ENCODE measurements at places on chromosomes 2 and 18.

- no peak for DNase-seq
Measured at GRCh38 chr2:71778936-71779773, 325.8 kb downstream of the DYSF start.

DNA sequence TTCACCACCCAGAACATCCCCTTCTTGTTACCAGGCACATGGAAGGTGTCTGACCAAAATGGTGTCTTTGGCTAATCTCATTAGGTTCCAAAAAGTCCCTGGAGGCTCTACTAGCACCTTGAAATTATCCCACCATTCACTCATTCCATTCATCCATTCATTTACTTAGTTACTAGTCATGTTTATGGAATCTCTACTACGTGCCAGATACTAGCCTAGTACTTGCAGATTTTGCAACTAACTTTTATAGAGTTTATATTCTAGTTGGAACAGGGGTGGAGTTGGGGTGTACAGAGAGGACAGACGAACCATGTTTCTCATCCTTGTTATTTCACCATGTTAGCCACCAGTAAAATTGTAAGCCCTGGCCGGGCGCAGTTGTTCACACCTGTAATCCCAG is 4.0 kb upstream of the NOP58 start:
- DNase-seq, result no peak

- no peak for DNase-seq
Measured at GRCh38 chr2:103739186-103739585, 977.4 kb downstream of the TMEM182 start.

DNA sequence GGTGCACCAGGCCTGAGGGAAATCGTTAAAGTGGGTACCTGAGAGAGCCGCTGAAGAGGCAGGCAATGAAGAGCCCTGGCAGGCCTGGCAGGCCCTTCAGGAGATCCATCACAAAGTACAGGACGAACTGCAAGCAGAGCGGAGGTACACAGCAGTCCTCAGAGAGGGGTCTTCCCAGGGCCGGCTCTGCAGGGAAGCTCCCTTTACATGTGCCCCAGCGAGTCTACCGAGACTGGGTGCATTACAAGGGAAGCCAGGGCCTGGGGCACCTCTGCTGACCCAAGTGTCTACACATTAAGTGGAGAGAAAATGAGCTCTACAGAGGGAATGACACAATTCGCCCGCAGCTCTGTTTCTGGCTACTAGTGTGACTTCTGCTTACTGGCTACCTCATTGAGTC is 8.1 kb upstream of the ATRAID start:
- no peak for DNase-seq

DNA sequence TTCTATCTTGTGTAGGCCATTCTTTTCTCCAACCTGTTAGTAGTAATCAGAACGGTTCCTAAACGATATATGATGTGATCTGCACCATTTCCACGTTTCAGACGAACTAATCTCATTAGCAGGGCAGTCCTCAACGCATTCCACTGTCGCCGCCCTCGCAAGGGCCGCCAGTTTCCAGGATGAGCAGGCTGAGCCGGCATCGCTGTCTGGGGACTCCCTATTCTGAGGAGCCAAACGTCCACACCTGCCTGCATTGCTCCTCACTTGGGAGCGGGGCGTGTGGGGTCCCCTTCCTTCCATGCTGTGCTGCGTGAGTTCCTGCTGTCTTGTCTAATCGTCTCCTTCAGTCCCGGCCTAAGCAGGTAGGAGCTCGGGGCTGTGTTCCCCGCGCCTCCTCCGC is 76.6 kb downstream of the PSMG2 start:
- DNase-seq, result no peak

DNA sequence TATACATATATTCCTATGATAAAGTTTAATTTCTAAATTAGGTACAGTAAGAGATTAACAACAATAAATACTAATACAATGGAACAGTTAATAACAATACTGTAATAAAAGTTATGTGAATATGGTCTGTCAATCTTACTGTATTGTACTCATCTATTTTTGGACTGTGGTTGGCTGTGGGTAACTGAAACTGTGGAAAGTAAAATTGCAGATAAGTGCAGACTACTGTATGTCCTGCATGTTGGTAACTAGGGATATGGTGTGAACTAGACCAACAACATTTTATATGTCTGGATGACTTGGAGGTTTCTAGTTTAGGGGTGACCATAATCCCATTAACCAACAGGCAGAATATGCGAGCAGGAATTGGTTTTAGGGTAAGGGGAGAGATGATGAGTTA is 23.3 kb downstream of the PHLPP1 start:
- DNase-seq, result no peak

GRCh38 chr2:190088917-190089316 is 26.4 kb upstream of the MSTN start:
- DNase-seq, result peak; percentile 30

GRCh38 chr2:219327719-219328118 is 4.8 kb downstream of the RESP18 start:
- DNase-seq, result no peak

DNA sequence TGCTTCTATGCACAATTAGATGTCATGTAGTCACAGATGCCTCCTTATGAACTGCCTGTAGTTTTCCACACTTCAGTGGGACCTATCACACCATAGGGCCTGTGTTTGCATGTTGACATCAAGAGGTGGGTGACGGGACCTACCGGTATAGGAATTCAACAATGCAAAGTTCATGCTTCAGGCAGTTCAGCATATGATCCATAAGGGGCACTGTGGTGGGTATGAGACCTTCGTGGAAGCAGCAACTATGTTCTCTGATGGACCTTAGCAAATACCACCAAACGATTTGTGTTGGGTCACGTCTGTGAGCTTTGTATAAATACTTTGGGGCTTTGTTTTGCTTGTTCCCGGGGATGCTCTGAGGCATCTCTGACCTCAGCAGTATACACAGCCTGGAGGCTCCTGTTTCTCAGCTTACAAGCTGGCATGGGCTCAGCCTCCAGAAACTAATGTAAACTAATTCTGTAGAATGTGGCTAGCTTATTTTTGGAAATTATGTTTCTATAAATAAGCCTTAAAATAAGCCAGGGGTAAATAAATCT is 111.6 kb downstream of the DTNA start:
- no peak for DNase-seq

GRCh38 chr18:36633961-36634412 is 194.8 kb downstream of the TPGS2 start:
- DNase-seq, result no peak

DNA sequence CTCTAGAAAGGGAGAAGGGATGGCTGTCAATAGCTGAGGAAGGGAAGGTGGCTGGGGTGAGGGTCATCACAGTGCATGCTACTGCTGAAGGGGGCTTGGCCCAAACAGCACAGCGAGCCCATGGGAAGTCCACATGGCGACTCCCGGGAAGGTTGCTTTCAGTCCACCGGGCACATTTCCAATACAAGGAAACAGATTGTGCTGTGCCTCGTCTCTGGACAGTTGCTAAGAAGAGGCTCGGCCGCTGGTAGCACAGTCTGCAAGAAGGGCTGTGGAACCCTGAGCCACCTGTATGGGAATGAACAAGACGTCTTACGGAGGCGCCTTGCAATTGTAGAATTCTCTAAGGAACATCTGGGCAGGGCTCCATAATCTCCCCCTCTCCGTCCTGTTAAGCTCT is 123.1 kb downstream of the CELF4 start:
- no peak for DNase-seq

GRCh38 chr2:233708942-233709341 is 3.8 kb upstream of the UGT1A5 start:
- DNase-seq, result no peak

- DNase-seq, result no peak
Measured at GRCh38 chr2:226669249-226669648, 130.4 kb downstream of the IRS1 start.

GRCh38 chr2:84781942-84782716 is 98.8 kb downstream of the TRABD2A start:
- peak; percentile 59 for DNase-seq

DNA sequence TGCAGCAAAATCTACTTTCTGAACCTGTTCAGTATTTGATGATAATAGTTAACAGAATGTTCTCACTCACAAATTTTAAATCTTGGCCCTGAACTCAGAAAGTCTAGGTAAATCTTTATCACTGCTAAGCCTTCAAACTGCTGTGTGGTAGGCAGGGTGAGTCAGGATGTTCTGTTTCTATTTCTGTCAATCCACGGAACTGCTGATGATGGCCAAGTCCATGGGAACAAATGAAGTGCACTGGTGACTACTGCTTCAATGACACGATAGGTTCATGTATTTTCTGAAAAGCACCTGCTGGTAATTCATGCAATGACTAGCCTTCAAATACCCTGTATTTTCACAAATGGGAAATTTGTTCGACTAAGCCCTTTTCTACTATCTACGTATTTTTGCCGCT is 14.2 kb downstream of the NIFK start:
- DNase-seq, result no peak

DNA sequence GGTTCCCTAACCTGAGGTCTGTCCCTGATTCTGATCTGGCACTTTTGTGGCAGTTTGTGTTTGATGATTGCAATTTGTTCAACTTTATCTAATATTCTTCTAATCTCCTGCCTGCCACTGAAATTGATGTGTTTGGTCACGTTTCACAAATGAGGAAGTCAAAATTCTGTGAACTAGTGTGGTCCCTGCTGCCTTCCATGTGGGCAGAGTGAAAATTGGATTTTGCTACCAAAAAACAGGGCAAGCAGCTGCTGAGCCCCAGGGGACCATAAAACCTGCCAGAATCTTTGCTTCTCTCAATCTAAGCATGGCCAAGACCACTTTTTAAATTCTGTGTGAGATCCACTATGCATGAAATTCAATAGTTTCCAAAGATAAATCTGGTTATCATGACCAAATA is 195.5 kb upstream of the CYRIA start:
- DNase-seq, result no peak

DNA sequence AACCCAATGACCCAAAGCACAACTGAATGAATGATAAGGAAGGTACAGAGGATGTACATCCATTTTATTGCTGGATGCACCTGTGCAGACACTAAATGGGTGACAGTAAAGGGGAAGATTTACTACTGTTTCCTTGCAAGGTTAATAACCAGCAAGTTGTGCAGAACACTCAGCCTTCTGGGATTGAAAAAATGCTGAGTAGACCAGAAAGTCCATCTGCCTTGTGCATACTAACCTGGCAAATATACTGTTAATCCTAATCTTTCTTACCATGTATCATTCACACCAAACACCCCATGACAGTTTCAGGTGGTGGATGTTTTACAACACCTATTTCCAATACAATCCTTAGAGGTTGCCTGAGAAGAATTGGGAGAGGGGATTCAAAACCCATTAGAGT is 814.1 kb upstream of the NRXN1 start:
- no peak for DNase-seq

DNA sequence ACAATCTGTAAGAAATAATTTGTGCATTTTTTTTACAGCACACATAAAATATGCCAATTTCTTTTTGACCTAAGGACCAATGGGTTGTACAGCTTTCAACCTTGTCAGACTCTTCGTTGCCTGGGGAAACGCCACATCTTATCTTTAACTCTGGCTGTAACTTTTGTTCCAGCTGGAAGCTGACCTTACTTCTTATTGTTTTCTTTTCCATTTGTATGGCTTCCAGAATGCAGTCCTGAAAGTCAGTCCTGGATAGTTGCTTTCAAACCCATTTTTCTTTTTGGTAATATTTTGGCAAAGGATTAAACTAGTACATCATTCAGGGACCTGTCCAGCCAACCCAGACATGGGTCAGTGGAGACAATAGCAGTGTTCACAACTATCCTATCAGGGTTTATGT is 686.5 kb upstream of the CDH2 start:
- DNase-seq, result no peak

DNA sequence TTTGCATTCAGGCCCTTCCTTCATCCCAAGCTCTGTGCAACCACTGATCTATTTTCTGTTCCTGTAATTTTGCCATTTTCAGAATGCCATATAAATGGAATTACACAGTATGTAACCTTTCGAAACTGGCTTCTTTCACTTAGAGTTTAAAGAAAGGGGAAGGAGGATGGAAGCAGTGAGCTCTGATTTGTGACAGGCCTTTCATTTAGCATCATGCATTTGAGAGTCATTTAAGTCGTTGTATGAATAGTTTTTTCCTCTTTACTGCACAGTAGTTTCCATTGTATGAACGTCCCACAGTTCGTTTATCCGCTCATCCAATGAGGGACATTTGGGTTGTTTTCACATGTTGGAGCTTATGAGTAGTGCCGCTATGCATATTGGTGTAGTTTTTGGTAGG is 67.0 kb downstream of the LBH start:
- DNase-seq, result no peak

DNA sequence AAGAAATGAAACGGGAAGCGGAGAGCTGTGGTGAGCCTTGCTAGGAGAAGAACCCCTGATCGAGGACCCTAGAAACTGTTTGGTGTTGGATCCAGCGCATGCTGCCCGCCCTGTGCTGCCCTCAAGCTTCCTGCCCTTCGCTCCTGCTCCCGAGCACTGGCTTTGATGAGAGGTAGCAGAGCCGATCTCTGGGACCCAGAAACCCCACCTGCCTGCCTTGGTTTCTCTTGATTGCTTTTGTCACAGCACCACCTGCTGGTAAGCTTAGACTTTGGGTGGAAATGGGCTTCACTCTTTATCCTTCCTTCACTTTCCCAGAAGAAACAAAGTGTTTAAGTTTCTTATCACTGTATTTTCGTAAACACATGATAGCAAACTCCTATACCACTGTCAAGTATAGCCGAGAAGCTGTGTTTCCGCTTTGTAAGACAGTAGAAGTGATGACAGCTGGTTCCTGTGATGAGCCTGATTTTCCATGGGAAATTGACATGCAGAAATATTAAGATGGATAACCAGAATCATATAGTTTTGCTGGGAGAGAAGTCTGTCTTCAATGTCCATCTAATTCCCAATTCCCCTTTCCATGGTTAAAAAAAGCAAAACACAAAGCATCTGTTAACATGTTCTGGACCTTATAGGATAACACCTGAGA is 267.4 kb downstream of the PHLPP1 start:
- DNase-seq, result peak; percentile 33

GRCh38 chr2:202717598-202718310 is 83.0 kb downstream of the FAM117B start:
- DNase-seq, result no peak

DNA sequence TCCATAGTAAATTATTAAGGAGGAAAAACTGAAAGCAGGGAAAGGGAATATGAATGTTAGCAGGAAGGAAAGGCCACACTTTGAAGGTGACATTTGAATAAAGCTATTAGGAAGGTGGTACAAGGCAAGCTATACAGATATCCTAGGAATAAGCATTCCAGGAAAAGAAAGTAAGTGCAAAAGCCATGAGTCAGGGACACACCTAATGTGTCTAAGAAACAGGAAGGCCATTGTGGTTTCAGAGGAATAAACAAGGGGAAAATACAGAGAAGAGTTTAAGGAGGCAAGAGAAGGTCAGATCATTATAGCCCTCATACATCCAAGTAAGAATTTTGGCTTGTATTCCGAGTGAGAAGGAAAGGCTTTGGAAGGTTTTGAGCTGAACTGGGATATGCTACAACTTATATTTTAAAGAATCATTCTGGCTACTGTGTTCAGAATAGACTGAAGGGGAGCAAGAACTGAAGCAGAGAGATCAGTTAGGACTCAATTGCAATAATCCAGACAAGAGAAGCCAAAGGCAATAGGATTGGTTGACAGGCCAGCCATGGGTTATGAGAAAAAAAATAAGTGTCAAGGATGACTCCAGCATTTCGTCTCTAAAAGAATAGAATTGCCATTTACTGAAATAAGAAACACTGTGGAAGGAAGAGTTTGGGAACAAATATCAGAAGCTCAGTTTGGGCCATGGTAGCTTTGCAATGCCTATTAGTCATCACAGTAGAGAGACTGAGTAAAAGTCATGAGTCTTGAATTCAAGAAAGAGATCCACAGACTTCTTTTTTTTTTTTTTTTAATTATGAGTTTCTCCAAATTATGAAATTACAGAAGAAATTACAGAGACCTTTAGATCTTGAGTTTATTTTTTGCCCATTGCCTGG is 11.3 kb downstream of the RAD51AP2 start:
- DNase-seq, result no peak

Data from activated CD4-positive, alpha-beta T cell treated with anti-CD3 and anti-CD28 coated beads, Interleukin-2, amount 50 U/mL, for 4 hours (primary cell).